ENCODE measurements at places on chromosomes 3 and 15. TPM values are rescaled to one million over a fixed set of nuclear protein-coding genes. Genes with fewer than 3 reads are reported as not detected.

DNA sequence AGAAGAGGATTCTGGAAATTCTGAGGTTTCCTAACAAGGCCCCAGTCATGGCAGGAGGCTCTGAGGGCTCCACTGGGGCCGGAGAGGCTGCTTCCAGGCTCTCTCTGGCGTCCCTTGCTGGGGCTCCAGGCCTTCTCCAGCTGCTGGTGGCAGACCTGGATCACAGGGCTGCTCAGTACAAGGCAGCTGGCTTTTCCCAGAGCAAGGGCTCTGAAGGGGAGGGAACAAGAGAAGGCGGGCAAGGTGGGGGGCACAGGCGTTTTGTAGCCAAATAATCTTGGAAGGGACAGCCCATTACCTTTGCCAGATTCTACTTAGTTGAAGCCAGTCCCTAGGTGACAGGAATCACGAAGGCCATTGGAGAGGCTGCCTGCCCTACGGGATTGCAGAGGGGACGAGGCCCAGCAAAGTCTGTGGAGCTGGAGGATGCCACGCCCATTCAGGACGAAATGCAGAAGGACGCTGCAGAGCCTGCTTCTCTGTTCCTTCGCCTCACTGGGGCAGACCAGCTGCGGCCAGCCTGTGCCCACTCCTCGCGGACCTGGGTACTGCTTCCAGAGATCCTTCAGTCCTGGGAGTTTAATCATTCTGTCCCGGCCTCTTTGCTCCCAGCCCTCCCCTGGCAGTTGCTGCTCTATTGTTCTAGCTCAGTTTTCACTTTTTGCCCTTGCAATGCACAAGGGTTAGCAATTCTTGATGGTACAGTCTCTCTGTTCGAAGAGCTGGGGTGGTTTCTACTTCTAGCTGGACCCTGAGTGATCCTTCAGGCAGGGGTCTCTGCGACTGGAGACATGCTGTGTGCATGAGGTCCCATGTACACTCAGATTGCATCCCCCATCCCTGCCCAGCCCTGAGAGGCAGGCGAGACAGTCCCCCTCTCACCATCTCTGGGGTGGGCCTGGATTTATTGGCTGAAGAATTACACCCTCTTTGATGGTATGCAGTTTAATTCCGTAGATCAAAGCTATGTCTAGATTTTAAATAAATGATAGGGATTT, 149.3 kb upstream of the MEF2A start:
- DNase-seq, result no peak

SERINC4 gene
- total RNA-seq, result not detected

DNA sequence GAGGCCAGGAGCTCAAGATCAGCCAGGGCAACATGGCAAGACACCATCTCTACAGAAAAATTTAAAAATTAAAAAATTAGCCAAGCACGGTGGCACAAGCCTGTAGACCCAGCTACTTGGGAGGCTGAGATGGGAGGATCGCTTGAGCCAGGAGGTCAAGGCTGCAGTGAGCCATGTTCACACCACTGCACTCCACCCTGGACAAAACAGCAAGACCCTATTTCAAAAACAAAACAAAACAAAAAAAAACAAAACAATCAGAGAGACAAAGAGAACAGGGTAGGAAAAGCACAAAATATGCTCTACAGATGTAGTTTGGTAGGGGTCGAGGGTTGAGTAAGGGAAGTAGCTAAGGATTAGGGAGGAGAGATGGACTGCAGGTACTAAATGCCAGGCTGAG, 3.4 kb downstream of the DYNLT2B start:
- DNase-seq, result no peak

DNA sequence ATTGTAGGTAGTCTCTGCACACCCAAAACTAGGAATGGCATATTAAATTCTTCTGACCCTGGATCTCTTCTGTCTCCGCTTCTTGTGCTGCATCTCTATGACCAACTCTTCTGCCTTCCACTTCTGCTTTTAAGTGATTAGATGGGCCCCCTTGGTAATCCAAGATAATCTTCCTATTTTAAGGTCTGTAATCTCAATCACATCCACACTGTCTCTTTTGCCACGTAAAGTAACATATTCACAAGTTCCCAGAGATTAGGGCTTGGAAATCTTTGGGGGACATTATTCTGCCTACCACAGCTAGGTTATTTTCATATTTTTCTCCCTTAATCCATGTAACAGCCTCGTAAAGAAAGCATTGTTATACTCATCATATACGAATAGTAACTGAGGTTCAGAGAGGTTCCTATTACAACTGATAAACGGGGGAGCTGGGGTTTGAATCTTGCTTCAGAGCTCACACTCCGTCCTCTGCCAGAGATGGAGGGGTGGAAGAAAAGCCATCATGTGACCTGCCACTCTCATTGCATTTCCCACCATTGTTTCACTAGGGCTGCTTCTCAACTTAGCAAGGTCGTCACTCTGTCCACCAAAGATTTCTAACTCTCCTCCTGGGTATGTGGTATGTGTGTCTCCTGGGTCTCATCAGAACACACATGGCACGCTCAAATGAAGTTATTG, 6.6 kb upstream of the CD47 start:
- DNase-seq, result no peak

GRCh38 chr15:70272565-70273355, 175.0 kb upstream of the TLE3 start:
- DNase-seq, result no peak

All from left colon (tissue), 2 donors.